ENCODE measurements at places on chromosomes 3 and 15.

DNA sequence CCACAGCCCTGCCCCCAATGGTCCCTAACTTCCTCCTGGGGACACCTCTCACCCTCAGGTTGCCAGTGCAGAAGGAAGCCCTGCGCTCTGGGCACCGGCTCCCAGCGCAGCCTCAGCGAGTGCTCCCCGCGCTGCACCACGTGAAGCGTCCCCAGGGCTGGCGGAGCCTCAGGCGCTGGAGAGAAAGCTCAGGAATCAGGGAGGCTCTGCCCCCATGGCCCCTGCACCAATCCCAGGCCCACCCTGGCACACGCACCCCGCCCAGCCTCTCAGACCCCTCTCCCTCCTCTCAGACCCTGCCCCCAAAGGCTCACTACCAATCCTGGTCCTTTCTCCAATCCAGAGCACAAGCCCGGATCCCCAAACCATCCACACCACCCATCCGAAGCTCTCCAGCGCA is 6.9 kb downstream of the COL7A1 start:
- DNase-seq: no peak

GRCh38 chr15:62745621-62746225 is 296.8 kb upstream of the TPM1 start:
- DNase-seq: no peak

DNA sequence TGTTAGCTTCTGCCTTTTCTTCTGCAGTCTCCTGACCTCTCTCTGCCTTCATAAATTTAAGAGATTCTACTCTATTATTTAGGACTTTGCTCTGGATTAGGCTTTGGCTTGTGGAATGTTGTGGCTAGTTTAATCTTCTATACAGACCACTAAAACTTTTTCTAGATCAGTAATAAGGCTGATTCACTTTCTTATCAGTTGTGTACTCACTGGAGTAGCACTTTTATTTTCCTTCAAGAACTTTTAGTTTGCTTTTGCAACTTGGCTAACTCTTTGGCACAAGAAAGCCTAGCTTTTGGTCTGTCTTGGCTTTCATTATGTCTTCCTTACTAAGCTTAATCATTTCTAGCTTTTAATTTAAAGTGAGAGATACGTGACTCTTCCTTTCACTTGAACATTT is 265.5 kb upstream of the TBC1D5 start:
- DNase-seq: no peak

GRCh38 chr3:13317596-13318320 is 102.4 kb downstream of the NUP210 start:
- DNase-seq: no peak

DNA sequence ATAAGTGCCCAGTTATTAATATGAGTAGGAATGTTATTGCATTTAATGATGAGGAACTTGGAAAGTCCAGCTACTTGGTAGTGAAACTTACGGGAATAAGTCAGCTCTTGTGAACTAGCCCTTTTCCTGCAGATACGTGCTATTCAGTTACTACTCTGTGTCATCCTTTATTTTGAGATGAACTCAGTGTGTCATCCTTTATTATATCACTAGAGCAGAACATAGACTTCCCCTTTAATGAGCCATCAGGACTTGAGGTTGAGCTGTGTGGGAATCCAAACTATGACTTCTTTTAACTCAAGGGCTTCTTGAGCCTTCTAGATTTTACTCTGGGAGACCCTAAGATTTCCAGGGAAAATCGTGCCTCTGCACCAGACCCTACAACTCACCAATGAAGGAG is 3.6 kb downstream of the ACTC1 start:
- no peak for DNase-seq

GRCh38 chr3:158419820-158420653 is 151.0 kb upstream of the MLF1 start:
- DNase-seq: no peak

DNA sequence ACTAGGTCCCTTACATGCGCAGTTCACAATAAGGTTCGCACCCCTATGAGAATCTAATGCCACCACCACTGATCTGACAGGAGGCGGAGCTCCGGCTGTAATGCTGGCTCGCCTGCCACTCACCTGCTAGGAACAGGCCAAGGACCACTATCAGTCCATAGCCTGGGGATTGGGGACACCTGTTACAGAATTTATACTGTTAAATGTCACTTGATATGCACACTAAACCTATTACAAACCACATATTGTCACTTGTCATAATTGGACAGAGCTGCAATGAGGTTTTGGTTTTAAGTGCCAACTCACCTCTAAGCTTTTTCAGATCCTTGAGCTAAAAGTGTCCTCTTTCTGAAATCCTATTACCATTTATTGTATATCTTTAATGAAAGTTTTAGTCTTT is 507.9 kb upstream of the TPRG1 start:
- DNase-seq: no peak

- peak; percentile 75 for DNase-seq
Measured at GRCh38 chr15:60573936-60574335, 95.0 kb upstream of the ICE2 start.

DNA sequence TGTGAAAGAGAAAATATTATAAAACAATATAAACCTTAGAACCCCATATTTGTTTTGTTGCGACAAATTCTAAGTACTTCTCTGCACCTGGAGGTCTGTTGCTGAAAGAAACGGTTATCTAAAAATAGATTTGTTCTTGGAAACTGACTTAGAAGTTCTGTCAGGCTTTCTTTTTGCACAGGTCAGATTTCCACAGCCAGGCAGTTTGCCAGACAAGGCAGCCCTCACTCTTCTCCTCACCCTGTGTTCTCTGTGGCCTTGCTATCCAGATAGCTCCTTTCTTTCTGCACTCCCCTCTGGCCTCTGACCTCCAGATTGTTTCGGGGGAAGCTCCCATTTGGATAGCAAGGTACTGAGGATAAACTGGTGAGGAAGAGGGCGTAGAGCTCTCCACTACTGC is 413.3 kb upstream of the ONECUT1 start:
- no peak for DNase-seq

GRCh38 chr15:39273717-39274411 is 307.0 kb upstream of the THBS1 start:
- no peak for DNase-seq

DNA sequence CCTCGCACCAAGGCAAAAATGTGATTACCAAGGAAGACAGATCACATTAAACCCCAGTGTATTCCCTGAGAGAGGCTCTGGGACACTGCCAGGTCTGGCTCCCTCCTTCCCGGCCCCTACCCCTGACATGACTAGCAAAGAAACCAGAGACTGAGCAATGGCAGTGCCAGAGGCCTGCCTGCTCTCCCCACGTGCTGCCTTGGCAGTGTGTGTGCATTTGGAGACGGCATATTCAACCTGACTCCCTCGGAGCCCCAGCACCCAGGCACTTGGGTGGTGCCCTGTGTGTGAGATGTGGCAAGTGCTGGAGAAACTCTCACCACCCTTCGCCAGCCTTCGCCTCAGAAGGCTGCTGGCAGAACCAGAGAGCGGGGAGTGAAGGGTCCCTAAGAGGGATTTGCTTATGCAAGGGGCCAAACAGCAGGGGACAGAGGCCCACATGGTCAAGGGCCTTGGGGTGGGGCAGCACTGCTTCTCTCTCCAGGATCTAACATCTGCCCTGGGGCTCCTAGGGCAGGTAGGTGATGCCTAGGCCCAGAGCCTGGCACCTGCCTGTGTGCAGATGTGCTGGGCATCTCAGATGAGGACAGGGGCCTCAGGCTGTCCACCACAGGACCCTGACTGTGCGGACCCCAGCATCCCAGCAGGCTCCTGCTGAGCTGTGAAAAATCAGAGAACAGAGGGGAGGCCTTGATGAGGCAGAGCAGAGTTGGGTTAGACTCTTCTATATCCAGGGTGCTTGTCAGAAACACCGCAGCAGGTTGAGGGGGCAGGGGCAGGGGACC is 23.6 kb upstream of the PLXNA1 start:
- no peak for DNase-seq

DNA sequence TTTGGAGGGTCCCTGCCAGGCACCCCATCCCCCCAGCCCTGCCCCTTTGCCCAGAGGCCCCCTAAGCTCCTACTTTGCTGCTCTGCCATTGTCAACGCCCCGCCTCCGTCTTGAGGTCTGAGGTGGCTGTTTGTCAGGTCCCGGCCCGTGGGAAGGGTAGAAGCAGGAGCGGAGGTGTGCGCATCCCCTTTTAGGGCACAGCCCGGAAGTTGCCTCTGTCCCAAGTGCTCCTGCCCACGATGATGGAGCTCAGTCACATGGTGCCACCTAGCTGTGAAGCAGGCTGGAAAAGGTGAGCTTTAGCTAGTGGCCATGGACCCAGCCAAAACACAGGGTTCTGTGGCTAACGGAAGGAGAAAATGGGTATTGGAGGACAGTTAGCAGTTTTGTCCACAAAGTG is 28.5 kb upstream of the LCTL start:
- DNase-seq: no peak

- DNase-seq: no peak
Measured at GRCh38 chr3:168417016-168417415, 321.3 kb upstream of the GOLIM4 start.

GRCh38 chr3:175737646-175738572 is 878.8 kb downstream of the NAALADL2 start:
- no peak for DNase-seq

- peak; percentile 64 for DNase-seq
Measured at GRCh38 chr3:51501833-51502561, 2.2 kb upstream of the DCAF1 start.

- peak; percentile 13 for DNase-seq
Measured at GRCh38 chr3:183178833-183179549, 16.5 kb upstream of the LAMP3 start.

DNA sequence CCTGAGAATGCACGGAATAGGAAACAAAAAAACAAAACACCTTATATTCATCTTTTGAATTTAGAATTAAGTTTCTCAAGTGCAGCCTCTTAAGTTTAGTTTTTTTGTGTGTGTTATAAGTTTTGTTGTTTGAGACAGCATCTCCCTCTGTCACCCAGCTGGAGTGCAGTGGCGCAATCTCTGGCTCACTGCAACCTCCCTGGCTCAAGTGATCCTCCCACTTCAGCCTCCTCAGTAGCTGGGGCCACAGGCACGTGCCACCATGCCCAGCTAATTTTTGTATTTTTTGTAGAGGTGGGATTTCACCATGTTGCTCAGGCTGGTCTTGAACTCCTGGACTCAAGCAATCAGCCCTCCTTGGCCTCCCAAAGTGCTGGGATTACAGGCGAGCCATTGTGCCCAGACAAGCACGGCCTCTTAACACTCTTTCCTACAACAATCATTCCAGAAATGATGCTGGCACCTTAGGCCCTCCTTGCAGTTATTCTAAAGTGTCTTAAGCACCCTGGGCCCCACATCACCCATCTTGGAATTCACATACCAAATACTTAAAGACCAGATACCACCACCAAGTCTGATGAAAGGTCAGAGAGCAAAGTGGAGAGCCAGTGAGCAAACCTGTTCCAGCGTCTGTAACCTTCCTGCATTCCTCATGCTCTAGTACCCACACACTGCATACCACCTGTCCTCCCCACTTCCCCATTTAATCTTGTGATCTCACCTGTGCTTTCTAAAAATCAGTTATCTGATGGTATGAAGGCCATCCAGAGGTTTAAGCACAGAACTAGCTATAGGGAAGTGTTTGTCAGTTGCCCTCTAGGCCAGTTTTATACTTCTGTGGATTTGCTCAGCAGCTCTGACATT is 6.9 kb upstream of the SPG11 start:
- no peak for DNase-seq

GRCh38 chr3:51691949-51692348 is 14.9 kb upstream of the GRM2 start:
- DNase-seq: no peak

DNA sequence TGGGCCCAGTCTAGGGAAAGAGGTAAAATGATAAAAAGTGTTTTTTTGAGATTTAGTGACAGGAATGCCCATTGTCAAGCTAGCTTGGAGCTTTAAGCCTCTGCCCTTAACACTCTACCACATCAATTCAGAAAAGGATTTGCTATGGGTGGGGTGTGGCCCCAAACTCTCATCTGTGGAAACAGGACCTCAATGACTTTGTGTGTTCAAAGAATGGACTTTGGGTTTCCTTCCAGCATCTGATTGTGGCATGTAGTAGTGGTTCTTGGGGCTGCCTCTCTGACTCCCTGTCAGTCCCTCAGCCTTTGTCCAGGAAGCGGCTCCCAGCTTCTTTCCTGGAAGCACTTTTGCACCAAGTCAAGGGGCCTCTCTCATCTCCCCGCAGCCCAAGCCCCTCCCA is 56.1 kb downstream of the CCNL1 start:
- DNase-seq: no peak
